ENCODE measurements at places on chromosomes 2 and 18.

- DNase-seq = no peak
Observed at GRCh38 chr2:32168513-32168912, 2.8 kb downstream of the SLC30A6 start.

DNA sequence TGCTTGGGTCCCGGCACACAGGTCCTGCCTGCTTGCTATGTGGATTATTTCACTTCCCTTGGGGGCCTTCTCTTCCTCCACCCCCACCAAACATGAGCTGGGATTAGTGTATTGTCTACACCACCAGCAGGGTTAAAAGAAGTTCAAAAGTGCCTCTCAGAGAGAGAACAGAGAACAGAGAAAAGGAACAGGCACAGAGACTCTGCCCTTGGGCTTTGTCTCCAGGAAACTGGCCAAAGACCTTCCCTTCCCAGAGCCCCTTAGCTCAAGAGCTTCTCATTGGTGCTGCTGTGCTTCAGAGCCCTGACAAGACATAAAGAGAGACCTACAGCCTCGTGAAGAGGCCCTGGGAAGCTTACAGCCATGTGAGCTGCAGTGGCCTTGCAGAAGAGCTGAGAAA lies 7.1 kb upstream of the FIGLA start:
- DNase-seq = no peak

DNA sequence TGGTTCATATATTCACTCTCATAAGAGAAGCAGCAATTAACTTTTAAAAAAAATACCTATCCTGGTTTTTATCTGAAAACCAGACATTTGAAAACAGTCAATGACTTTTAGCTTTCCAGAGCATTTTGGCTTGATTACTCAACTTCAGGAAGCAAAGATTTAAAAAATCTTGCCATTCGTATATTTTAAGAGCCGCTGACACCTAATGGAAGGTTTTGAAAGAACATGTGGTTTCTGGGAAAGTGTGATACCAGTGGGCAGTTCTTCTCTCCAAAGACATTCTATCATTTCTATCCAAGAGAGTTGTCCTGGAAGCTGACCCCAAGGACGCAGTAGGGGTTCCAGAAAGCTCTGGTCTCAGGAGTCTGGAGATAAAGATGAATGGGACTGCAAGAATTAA lies 234.7 kb downstream of the TTC32 start:
- no peak for DNase-seq

GRCh38 chr18:24488824-24489493 lies 28.5 kb downstream of the HRH4 start:
- DNase-seq = peak; percentile 53

GRCh38 chr2:42638080-42638784 lies 69.8 kb downstream of the MTA3 start:
- no peak for DNase-seq

DNA sequence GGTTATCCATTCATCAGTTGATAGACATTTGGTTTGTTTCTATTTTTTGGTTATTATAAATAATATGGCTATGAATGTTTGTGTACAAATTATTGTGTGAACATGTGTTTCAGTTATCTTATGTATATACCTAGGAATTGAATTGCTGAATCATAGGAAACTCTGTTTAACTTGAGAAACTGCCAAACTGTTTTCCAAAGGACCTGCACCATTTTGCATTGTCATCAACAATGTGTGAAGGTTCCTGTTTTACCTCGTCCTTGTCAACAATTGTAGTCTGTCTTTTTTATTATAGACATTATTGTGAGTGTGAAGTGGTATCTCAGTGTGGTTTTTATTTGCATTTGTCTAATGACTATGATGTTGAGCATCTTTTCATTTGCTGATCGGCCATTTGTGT lies 17.1 kb downstream of the PDK1 start:
- no peak for DNase-seq

DNA sequence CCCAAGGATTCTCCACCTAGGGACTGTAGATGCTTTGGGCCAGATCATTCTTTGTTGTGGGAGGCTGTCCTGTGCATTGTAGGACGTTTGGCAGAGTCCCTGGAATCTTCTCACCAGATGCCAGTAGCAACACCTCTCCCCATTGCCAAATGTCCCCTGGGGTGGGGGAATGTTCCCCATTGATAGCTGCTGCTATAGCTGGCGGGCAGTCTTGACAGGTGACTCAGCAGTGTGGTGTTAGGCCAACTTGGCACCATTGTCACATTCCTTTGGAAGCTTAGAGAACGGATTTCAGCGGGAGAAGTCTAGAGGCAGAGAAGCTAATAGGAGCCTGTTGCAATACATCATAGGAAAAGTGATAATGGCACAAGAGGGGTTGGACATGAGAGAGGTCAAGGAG lies 495.7 kb upstream of the SMIM21 start:
- DNase-seq = no peak

- no peak for DNase-seq
Observed at GRCh38 chr2:126899616-126900185, 1.0 kb downstream of the TEX51 start.

DNA sequence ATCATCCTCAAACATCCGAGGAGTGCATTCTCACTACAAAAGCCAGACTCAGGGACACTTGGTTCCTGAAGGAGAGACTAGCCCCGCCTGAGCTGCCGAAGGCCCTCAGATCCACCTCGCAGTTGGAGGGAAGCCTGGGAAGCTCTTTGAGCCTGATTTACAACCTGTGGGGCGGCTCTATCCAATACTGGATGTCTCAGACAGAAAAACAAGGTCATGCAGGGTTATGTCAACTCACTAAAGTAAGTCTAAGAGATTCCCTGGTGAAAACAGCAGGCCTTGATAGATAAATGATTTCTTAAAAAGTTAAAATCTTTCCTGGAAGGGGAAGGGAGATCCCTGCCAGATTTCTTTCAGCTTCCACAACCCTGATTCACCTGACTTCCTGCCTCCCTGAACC lies 284.3 kb downstream of the CYP26B1 start:
- DNase-seq = no peak

GRCh38 chr2:149781263-149781808 lies 193.8 kb upstream of the MMADHC start:
- no peak for DNase-seq

GRCh38 chr2:33094303-33094702 lies 147.6 kb downstream of the LTBP1 start:
- no peak for DNase-seq

GRCh38 chr2:34848132-34848531 lies 1249.0 kb upstream of the FAM98A start:
- DNase-seq = no peak

DNA sequence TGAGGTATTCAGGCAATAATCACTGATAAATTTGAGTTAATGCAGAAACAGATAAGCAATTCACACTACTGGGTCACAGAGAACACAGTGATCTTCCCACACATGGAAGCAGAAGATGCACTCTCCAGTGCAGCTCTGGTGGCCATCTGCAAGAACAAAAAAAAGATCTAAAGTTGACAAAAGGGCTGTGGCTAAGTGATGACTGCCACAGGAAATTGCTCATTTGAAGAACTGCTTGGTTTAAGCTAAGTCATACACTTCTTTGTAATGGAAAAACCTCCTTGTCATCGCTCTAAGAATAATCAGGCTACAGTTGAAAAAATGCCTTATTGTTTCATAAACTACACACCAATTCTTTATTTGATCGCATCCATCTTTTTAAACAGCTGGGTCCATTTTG lies 115.1 kb downstream of the DTNB start:
- DNase-seq = no peak

DNA sequence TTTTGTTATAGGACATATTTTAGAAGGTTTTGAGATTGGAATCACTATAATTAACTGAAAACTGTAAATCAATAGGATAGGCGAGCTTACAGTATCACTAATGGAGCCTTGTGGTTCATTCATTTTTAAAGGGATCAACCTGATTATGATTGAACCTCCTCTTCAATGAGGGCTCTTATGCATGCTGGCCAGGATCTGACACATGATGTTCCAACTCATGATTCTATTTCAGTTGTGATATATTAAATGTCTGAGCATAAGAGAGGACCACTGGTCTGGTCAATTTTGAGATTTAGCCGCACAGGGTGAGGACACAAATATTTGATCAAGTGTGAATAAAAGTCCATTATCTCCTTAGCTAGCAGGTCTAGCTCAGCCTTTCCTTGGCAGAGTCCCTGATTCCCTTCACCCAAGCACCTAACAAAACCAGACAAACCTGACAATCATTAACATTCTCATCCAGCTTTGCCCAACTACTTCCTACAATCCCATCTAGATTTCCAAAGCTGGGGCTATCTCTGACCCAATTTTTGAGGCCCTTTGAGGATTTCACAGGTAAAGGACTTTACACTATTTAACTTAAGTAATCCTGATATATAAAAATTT lies 6.9 kb upstream of the MAP4K4 start:
- no peak for DNase-seq

- DNase-seq = no peak
Observed at GRCh38 chr2:72576861-72577260, 249.0 kb downstream of the EXOC6B start.

- no peak for DNase-seq
Observed at GRCh38 chr2:74653589-74653984, 460 bp upstream of the SEMA4F start.

GRCh38 chr2:128413718-128414341 lies 95.2 kb upstream of the HS6ST1 start:
- DNase-seq = no peak
